ENCODE measurements at places on chromosomes 7 and 10.

DNA sequence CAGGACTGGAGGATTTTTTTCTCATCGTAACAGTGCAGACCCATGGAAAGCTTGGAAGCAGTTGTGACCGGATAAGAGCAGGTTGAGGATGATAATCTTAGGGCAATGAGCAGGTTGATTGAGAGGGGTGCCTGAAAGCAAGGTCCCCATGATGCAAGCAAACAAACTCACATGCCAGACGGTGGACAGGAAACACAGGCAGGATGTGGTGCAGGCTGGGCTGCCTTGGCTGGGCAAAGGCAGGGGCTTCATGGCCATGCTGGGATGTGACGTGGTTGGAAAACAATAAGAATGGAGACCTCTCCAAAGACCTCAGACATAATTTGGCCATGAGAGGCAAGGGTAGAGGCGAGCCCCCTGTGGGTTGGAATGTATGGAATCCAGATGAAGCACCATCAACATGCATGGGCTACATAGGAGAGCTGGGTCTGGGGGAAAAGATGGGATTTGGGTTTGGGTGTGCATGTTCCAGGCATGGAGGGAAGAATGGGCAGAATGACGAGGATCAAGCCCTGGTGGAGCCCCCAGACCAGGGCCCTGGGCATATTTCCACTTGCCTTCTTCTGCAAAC lies 58.3 kb downstream of the IKZF1 start:
- no peak for DNase-seq

GRCh38 chr10:95845411-95845810 lies 62.4 kb upstream of the CC2D2B start:
- no peak for DNase-seq

DNA sequence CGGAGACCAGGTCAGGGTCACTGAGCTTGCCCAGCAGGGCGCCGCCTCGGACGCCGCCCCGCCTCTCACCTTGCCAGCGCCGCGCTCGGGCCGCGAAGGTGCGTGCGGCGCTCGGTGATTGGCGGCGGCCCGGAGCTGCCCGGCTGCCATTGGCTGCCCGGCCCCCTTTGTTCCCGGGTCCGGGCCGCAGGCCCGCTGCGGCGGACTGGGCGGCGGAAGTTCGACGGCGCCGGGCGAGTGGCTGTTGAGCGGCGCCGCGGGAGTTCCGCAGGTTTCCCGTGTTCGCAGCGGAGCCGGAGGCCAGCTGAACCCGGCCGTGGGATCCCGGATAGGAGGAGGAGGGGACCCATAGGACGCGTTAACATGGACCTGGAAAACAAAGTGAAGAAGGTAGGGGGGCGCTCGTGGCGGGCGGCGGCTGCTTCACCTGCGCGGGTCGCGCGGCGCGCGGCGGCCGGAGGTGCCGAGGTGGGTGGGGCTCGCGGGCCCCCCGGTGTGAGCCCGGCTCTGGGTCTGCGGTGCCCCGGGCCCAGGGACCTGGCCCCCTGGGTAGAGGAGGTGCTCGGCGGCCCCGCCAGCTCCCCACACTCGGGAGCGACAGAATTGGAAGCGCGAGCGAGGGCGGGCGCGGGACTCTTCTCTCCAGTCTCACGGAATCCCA lies at the start of gene TES:
Gene TES (plus strand): TSS at position 195 of the 661 bp plus-strand sequence. CDS start 169 bp downstream, at position 364.
- peak; percentile 75 for DNase-seq

DNA sequence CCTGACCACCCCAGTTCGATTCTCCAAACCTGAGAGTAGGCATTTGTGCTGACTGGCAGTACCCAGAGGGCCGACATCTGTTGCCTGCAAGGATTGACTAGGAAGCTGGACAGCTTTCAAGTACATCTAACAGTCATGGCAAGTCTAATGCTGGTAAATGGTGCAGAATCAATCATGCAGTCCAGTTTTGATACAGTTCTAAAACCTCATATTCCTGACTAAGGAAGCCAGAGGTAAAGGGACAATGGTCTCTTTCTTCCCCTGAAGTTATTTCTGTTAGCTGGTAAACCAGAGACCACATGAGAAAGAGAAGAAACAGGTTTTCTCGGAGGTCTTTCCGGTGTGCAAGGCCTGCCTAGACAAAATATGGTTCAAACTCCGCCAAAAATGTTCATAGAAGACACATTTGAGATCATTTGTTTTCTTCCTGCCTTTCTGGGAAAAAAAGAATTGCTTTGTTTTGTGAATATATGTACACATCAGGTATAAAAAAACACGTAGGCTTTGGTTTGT lies 97.1 kb downstream of the WDR37 start:
- DNase-seq = no peak

GRCh38 chr7:128868624-128869137 lies 6.0 kb downstream of the ATP6V1F start:
- no peak for DNase-seq

DNA sequence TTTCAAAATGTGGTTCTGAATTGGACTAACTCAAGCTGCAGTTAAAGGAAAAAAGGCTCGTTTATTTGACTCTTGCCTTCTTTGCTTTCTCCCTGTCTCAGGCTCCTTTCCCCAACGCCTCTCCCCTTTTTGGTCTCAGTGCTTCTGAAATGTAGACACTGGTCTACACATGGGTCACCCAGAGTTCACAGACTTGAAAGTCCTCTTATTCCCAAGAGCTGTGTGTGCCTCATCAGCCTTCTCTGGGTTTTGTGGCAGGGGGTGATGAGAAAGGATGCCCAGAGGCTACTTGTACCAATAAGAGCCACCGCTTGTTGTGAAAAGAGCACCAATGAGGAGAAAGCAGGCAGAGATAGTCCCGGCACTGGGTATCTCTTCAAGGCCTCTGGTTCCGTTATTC lies 125.7 kb downstream of the BICC1 start:
- no peak for DNase-seq

DNA sequence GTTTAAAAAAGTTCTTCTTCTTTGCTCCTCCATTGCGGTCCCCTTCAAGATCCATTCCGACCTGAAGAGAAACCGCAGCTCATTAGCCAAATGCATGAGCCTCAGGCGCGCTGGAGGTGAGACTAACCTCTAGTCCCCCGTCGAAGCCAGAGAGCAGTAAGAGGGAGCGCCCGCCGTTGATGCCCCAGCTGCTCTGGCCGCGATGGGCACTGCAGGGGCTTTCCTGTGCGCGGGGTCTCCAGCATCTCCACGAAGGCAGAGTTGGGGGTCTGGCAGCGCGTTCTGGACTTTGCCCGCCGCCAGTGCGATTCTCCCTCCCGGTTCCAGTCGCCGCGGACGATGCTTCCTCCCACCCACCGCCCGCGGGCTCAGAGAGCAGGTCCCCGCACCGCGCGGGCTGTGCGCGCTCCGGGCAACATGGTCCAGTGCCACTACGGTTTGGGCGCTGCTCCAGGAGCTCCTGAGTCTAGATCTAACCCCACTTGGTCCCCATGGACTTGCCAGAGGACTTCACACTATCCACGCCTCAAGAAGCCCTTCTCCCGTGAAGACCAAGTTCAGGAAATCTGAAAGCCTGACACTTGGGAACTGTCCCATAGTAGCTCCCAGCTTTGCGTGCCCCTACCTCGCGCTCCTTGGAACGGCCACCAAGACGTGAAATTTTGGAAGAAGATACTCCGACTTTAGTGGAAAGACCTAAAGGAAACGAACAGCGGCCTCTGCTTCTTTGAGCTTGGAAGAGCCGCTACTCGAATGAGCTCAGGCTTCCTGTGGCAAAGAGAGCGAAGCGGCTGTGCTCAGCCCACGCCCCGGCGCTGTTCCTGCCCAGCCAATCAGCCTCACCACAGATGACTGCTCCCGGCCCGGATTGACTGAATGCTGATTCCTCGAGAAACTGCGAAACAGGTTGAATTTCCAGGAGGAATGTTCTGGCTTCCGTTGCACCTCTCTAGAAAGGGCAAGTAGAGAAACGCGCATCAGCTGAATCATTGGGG lies at the start of gene ABCB1:
Gene ABCB1 (minus strand): TSS at position 755 of the 995 bp plus-strand sequence. CDS start 700 bp downstream, at position 55.
- DNase-seq = peak; percentile 68

GRCh38 chr10:102537367-102537766 lies 33.6 kb downstream of the SUFU start:
- no peak for DNase-seq

- DNase-seq = no peak
Observed at GRCh38 chr7:68865351-68866199, 732.7 kb upstream of the AUTS2 start.

GRCh38 chr7:112122798-112123197 lies 83.4 kb downstream of the DOCK4 start:
- no peak for DNase-seq

DNA sequence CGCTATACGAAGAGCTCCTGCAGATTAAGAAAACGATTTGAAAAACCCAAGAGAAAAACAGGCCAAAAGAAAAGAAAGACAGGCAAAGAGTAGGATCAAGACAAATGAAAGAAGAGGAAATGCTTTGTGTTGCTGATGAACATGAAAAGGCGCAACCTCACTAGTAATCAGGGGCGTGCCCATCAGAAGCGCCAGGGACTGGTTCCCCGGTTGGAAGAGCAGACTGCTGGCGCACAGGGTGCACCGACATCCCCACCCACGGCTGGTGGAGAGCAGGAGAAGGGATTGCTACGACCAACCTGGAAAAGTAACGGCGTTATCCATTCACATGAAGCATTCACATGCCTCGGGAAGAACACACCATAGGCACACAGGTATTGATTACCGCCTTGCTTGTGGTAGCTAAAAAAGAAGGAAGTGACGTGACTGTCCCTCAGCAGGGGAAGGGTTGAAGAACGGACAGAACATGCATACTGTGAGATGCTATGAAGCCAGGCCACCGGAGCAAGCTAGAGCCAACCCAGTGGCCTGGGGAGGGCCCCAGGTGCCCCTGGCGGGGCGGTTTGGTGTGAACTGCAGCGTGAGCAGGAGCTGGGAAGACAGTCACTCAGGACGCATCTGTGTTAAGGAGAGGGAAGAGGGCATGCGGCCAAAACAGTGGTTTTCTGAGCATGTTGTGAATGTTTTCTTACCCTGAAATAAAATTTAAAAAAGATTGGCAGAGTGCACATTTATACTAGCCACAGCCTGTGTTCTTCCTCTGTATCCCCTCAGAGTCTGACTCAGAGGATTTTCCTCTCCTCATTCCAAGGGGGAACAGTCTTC lies 18.3 kb downstream of the AGAP3 start:
- DNase-seq = no peak

DNA sequence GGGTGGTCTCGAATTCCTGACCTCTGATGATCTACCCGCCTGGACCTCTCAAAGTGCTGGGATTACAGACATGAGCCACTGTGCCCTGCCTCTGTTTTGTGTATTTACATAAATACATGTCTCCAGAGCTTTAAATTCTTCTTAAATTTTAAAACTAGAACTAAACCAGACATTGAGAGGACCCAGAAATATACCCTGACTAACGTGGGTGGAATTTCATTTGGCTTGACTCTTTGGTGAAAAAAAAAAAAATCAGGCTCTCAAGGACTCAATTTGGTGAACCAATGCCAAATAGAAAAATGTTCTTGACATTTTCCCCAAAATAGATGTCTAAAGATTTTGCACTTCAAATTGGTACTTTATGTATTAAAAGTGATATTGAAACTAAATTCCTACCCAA lies 16.6 kb upstream of the FAS start:
- no peak for DNase-seq

GRCh38 chr7:158996214-158997109 lies 140.1 kb downstream of the DYNC2I1 start:
- no peak for DNase-seq

GRCh38 chr10:14571866-14572507 lies 202.7 kb downstream of the FAM107B start:
- DNase-seq = peak; percentile 68

DNA sequence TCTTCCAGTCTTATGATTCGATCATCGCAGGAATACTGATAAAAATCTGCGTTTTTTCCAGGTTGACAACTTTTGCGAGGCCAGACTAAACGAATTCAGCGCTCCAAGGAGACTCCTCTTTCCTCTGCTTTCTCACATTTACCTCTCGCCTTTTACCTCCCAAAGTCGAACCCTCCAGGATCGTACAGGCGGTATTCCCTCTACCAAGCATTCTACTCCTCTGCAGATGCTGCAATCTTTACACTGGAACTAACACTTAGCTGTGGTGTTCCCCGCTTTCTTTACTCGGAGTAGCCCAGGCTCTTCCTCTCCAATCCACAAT lies 449 bp downstream of the NUDT5 start:
- DNase-seq = no peak

DNA sequence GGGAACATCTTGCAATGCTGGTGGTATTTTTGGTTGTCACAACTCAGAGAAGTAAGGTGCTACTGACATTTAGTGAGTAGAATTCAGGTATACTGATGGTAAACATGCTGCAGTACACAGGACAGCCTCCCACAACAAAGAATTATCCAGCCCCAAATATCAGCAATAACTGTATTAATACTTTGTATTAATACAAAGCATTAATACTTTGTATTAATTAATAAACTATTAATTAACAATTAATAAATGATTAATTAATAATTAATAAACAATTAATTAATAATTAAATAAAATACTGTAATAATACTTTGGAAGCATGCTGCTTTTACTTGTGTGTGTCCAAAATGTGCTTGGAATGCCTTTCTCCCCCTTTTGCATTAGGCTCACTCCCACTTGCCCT lies 62.5 kb downstream of the ZNF92 start:
- no peak for DNase-seq

GRCh38 chr10:77799352-77799751 lies 127.2 kb downstream of the DLG5 start:
- DNase-seq = no peak

DNA sequence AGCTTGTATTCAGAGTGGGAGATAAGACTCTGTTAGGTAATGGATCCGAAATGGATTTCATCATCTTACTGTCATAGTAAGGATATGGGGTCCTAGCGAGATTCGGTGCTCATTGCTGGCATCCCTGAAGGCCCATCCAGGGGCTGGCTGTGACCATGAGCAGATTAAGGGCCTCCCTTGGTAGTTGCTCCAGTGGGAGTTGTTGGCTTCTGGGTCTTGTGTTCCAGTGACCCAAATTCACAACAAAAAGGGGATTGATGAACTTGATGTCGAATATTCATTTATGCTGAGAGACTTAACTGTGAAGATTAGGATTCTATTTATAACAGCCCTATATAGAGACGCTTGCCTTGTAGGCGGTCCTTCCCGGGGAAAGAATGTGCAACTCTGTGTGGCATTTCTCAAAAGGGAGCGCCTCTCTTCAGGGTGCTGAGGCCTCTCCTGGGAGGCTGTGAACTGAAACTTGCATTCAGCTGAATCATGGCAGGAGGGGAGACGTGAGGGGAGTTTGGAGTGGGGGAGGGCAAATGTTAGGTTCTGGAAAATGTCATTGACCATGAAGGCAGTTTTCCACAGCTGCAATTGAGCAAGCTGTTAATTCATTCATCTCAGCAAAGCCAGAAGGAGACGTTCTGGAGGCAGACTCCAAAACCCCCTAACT lies 233.1 kb upstream of the FZD8 start:
- no peak for DNase-seq

Measured in stimulated activated CD8-positive, alpha-beta memory T cell treated with anti-CD3 and anti-CD28 coated beads, Interleukin-4, amount 100 ng/mL, for 48 hours (primary cell).